ENCODE measurements at places on chromosomes 5 and 9.

GRCh38 chr5:29370248-29370647 is 1823.2 kb upstream of the CDH6 start:
- DNase-seq, result no peak

DNA sequence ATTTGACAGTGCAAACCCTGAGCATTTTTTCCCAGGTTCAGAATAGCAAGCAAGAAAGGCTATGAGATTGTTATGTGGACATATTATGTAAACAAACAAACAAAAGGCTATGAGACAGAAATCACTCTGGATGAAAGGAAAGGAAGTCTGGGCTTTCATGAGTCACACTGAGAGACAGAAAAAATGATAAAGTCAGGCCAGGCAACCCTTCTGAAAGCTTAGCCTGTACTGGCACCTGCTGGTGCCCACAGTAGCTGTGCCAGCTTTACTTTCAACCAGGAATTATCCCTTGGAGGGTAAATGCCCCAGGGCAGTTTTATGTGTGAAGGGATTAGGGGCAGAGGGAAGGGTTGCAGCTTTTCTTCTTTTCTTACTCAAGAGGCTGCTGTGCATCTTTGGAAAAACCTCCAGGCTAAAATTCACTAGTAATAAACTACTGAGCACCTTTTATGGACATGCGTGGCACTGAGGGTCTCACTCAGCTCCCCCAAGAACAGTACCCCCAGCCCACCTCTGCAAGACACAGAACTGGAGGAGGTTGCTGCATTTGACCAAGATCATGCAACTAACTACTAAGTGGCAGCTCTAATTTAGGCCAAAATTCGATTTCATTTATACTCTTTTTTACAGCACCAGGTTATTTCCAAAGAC is 41.7 kb downstream of the ACTL7B start:
- no peak for DNase-seq

- DNase-seq, result no peak
Observed at GRCh38 chr5:148913985-148914431, 87.6 kb downstream of the ADRB2 start.

DNA sequence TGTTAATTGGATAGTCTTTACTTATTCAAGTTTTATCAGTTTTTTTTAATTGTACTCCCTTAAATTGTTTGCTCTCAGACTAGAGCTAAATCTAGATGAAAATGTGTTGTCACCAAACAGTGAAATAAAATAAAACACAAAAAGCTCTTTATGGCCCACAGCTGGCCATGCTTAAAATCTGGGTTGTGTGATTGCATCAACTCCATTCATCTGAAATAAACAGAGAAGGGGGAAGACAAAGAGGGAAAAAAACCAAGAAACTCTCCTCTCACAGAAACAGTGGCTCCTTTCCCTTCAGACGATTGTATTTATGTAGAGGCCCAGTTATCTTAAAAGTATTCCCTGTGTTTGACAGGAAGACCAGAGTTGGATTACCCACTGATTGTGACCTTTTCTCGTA is 422.4 kb downstream of the IRX1 start:
- no peak for DNase-seq

GRCh38 chr5:95439801-95440493 is 48.8 kb downstream of the FAM81B start:
- no peak for DNase-seq

DNA sequence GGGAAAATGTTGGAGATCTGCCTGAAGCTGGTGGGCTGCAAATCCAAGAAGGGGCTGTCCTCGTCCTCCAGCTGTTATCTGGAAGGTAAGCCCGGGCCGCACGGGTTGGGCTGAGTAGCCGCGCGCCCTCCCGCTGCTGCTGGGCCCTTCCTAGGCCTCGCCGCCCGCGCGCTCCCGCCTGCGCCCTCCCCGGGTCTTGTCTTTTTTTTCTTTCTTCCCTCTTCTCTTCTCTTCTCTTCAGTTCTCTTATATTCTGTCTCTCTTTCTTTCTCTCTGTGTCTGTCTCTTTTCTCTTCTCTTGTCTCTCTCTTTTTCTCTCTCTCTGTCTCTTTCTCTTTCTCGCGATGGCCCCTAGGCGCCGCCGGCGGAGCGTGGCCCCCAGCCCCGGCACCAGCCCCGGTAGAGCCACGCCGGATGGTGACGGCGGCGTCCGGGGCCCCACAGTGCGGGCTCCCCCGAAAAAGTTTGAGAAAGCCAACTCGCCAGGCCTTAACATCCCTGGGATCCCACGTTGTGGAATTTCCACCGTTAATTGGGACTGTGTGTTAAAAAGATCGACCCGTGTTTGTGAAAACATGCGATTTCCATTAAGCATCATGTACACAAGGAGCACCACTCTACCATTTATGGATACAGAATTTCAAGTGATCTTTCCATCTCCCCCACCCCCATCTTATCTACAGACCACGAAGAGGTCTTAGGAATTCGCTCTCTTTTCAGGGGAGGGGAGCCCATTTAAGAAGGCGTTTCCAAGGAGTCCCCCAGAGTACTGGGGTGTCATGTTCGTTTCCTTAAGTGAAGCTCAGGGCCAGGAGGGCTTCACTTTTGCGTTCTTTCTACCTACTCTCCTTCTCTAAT is 616 bp downstream of the ABL1 start:
- DNase-seq, result peak; percentile 13

- no peak for DNase-seq
Observed at GRCh38 chr5:59071755-59072549, 489.1 kb downstream of the RAB3C start.

DNA sequence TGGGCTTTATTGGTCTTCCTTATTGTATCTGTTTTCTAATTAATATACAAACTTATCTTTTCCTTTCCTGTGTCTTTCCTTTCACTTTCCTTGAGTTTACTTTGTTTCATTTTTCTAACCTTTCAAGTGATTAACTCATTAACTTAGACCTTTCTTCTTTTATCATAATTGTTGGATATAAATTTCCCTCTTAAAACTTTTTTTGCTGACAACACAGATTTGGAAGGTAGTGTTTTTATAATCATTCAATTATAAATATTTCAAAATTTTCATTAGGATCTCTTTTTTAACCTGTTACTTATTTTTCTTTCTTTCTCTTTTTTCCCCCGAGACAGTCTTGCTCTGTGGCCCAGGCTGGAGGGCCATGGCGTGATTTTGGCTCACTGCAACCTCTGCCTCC is 6.9 kb upstream of the ZBTB43 start:
- DNase-seq, result no peak

All from CD8-positive, alpha-beta memory T cell (primary cell).